ENCODE measurements at places on chromosomes 2 and 18. TPM values are rescaled to one million over a fixed set of nuclear protein-coding genes. Genes with fewer than 3 reads are reported as not detected.

DNA sequence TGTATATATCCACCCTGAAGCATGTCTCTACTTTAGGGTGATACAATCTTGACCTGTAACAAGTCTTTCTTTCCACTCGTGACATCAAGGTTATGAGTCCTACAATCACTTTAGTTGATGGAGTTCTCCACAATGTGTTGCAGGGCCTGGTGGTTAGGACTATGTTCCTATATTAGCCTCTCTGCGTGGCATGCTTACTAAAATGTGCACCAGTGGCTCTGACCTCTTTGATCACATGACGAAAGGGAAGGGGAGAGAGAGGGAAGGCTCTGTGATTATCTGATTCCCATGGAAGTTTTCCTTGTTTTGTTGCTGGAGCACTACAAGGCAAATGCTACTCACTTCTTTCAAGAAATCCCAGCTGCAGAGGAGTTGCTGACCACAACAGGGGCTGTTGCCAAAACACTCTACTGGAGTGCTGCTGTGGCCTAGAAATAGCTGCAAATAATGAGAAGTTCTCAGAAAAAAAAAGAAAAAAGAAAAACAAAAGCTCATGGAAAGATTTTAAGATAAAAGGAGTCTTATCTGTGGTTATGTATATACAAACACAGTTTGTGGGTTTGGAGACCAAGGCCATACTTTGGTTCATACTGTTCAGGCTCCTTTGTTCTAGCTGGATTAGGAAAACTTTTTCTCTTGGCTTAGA is 272.8 kb upstream of the MMADHC start:
- DNase-seq, result no peak

DNA sequence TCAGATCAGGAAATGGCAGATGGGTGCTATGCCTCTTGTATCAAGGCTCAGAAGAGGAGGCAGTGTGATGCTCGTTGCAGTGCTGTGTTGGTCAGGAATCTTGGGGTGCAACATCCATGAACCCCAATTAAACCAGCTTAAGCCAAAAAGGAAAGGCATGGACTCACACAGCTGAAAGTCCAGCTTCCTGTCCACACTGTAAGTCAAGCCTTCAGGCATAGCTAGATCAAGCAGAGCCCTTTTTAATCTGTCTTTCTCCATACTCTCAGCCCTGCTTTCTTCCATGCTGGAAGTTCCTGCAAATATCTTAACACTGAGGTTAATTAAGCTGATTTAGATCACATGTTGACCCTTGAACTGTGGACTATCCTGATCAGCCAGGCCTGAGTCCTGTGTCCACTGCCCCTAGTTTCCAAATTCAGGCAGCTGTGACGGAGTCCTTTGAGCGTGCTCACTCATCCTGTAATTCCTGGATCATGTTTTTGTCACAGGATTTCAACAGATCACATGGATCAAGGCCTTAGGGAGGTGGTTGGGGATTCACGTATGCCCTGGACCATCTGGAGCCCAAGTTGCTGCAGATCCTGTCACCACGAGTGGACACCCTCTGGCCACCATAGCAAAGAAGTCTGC is 4.5 kb upstream of the C2orf74 start:
- DNase-seq, result no peak

DNA sequence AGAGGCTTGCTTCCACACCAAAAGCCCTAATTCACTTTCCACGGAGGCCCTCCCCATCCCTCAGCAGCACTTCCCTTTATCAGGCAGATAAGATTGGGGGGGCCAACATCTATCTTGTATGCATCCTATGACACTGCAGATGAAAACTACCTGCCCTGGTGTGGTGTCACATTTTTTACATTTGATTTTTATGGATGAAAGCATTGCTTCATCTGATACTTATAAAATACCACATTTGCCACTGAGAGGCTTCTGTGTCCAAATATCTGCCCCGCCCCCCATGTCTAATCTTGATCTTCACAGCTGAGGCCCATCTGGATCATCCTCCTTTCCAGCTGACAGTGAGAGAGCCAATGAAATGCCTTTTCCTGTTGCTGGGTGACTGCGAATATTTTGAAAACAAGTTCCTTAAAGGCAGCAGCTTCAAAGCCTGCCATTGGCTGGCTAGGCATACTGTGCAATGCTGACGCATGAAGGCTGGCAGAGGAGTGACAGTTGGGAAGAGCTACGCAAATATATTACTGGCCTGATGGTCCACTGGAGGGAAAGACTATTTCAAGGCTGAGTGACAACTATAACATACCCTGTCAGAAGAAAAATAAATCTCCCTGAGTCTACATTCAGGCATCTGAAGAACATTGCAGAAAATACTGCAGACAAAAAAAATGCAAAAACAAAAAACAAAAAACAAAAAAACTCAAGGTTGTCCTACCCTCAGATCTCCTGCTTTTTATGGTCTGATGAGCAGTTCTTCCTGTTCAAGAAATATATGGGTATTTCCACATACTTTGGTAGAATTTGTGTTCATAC is 318.7 kb downstream of the PDE11A start:
- peak; percentile 78 for DNase-seq

GRCh38 chr18:48052842-48053241 is 122.4 kb upstream of the SMAD2 start:
- DNase-seq, result no peak

GRCh38 chr2:65914244-65914786 is 481.9 kb upstream of the SPRED2 start:
- DNase-seq, result peak; percentile 15

- no peak for DNase-seq
These were observed 976.2 kb upstream of the FANCL start for GRCh38 chr2:59217360-59217759.

GRCh38 chr2:59046401-59047372 is 805.6 kb upstream of the FANCL start:
- no peak for DNase-seq

GRCh38 chr2:77631007-77631406 is 108.8 kb upstream of the LRRTM4 start:
- DNase-seq, result no peak

GRCh38 chr2:25347846-25348245 is 6.1 kb upstream of the DNMT3A start:
- DNase-seq, result no peak

DNA sequence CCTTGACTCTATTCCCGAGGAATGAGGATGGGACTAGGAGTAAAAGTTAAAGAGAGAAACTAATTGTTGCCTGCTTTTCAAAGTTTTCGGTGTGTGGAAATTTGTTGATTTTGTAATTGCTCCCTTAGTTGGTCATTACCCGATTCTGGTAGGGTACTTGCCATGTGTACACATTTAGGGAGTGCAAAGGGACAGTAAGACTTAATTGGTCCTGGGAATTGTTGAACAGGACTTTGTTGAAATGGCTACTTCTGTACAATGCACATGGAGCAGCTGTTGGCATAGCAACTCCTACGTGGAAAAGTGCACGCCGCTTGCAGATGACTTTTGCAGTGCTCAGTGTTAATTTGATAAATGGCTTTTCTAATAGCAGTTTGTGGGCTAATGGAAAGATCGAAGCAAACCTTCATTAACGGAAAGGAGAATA is 22.9 kb downstream of the EPAS1 start:
- DNase-seq, result no peak

GRCh38 chr2:118059919-118060478 is 28.3 kb upstream of the INSIG2 start:
- no peak for DNase-seq

DNA sequence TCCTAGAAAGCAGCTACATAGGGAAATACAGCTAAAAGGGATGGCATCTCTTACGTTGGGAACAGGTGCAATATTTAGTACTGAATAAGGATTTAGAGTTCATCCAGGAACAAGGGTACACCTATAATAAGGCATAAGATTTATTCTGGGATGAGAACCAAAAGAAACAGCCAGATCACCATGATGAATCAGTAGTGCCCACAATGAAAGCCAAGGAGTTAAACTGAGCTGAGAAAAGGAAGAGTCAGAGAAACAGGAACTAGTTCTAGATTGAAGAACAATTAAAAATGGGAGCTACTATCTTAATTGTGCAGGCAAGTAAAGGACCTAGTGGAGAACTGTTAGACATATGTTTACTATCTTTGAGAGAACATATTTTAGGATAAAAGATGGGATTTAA is 692.3 kb downstream of the LRP1B start:
- DNase-seq, result no peak

GRCh38 chr2:217953531-217953932 is 49.3 kb downstream of the TNS1 start:
- DNase-seq, result no peak

GRCh38 chr2:70767079-70767698 is 811 bp downstream of the ADD2 start:
- peak; percentile 82 for DNase-seq

GRCh38 chr2:222959358-222959757 is 92.6 kb upstream of the KCNE4 start:
- DNase-seq, result peak; percentile 79

DNA sequence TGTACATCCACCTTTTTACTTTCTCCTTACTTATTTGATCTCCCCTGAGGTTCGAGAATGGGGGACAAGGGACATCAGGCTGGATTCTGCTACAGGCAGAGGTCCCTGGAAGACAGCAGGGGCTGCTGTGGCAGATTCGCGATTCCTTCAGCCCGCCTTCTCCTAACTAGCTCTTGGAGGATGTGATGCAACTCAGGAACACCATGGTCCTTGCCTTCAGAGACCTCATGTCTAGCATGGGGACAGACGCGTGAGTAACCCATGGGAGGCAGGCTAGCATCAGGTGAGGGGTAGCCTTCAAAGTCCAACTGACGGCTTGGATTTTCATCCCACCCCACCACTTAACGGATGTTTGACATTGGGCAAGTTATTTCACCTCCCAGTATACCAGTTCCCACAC is 869 bp upstream of the TCF23 start:
- DNase-seq, result no peak

GRCh38 chr18:5296706-5297320 is 1.3 kb upstream of the ZBTB14 start:
- DNase-seq, result peak; percentile 94

GRCh38 chr2:41954304-41955291 is 93.2 kb upstream of the PKDCC start:
- no peak for DNase-seq

DNA sequence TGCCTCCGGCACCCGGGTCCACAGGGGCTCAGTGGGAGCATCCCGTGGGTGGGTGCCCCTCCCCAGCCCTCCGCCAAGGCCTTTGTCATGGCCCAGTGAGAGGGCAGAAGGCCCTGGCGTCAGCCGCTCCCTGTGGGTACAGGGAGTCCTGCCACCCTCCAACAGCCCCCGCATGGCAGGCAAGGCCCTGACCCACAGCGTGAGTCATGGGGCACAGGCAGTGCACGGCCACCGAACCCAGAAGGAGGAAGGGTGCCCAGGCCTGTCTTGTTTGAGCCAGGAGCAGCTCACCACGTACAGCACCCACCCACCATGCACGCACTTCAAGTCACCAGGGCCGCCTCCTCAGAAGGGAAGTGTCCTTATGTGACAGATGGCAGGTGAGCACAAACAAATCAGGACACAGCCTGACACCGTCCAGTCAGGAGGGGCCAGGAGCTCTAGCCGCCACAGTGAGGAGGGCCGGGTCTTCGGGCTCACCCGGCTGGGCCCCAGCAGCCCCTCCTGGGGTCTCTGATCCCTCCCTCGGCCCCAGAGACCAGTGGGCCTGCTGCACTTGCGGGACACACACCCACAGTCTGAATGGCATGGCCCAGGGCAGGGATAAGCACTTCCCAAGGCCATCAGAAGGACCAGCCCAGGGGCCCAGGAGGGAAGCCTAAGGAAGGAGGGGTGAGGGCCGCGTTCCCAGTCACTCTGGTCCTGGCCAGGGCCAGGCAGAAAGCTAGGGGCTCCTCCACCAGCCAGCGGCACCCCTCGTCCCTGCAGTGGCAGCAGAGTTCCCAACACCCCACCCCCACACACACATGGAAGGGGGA is 25.8 kb downstream of the BIN1 start:
- no peak for DNase-seq

DNA sequence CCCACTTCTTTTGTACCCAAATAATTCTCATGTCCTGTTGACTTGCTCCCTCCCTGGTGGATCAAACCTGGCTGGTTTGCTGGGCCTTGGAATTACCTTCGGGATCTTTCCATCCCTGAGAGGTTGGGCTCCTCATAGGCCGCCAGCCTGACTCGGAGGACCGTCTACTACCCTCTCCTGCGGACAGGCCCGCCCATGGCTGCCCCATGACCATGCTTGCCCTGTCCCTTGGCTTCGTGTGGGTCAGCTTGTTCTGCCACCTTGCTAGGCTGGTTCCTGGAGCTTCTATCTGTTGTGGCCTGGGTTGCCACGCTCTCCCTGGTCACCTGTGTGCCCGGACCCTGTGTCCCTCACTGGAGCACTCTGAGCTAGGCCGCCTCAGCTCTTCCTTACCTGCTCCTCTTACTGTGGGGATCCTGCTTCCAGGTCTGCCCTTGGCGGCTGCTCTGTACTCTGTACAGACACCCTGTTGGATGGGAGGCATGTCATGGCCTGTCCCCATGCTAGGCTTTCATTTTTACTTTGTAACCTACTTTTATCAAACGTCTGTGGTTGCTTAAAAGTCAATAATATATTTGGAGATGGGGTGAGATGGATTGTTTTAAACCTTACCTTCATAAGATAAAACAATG is 29.7 kb upstream of the FHL2 start:
- DNase-seq, result no peak

DNA sequence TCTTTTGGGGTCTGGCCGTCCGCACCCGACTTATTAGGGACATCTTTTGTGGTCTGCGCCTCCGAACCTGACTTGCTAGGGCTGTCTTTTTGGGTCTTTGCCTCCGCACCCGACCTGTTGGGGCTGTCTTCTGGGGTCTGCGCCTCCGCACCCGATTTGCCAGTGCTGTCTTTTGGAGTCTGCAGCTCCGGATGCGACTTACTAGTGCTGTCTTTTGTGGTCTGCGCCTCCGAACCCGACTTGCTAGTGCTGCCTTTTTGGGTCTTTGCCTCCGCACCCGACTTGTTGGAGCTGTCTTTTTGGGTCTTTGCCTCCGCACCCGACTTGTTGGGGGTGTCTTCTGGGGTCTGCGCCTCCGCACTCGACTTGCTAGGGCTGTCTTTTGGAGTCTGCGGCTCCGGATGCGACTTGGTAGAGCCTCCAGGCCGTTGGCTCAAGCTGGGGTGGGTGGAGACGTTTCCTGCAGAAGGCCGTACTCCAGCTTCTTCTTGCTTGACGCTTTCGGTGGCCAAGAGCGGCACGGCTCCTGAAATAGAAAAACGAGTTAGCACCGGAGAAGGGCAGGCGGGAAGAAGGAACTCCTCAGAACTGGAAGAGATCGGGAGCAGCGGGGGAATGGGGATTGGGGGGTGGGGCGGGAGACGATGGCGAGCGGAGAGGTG is 498 bp downstream of the TGOLN2 start:
- DNase-seq, result peak; percentile 47

LCT gene
- total RNA-seq, result not detected

GAL3ST2 gene
- 1.5 TPM for total RNA-seq

RIT2 gene
- 1.9 TPM for total RNA-seq

EPB41L3 gene
- total RNA-seq, result 17.0 TPM

E2F6 gene
- 30.2 TPM for total RNA-seq

GALR1 gene
- total RNA-seq, result 0.74 TPM

SIX3 gene
- not detected for total RNA-seq
